ENCODE measurements at places on chromosomes 6 and 20.

DNA sequence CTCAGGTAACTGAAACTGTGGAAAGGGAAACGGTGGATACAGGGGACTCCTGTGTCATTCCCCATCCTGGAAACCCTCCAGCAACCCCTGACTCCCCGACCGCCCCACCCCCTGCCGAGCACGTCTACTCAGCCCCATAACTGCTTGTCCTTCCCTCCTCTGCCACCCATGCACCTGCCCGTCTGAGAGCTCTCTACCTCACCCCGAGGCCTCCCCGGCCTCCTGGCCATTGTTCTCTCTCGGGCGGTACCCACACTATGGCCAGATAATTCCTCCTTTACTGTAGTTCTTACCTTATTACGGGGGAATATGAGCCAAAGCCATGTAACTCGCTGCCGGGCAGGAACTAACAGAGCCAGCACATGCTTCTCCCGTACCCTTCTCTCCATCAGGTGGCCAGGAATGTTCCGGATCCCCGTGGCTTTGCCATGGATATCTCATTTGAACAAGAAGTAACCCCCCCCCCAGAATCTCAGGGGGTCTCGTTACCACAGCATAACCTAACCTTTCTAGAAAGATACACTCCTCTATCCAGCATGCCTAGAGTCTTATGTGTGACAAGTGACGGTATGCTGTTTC lies 4.8 kb upstream of the IRF4 start:
- DNase-seq = no peak

GRCh38 chr6:29598172-29598747 lies 13.3 kb downstream of the OR2H2 start:
- DNase-seq = no peak

DNA sequence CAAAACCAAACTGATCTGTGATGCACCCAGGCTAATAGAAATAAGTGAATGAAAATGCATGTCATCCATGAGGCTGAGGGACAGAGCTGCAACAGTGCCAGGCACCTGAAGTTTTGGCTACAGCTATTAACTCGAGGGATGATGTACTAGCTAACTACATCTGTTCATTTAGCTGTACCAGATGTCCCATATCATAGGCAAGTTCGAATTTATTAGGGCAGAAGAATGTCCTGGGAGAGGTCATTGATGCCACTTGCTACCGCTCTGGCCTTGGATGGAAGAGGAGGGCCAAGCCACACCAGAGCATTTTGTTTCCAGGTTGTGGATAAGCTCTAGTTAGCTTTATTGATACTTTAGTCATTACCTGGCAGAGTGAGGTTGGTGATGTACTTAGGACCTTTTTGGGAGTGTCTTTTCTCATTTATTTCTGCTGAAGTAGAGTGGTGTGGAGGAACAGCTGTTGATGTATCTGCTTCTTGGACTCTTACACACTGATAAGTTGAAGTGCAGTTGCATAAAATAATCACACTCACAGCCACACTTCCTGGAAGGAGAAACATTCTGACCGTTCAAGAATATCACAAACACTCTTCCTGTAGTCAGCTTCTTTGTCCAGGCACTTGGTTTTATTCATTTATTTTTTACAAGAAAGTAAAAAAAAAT lies 8.2 kb downstream of the ZFAND3 start:
- DNase-seq = no peak

- no peak for DNase-seq
Observed at GRCh38 chr6:26382121-26382520, 787 bp upstream of the BTN2A2 start.
